ENCODE measurements at places on chromosomes 6 and 20.

GRCh38 chr6:45706319-45706718, 309.3 kb downstream of the CLIC5 start:
- peak; percentile 73 for DNase-seq

- DNase-seq, result no peak
These were observed 131.2 kb upstream of the CDYL start for GRCh38 chr6:4644996-4645395.

- DNase-seq, result peak; percentile 67
These were observed 501 bp downstream of the PLCG1 start for GRCh38 chr20:41137614-41138474.

- no peak for DNase-seq
These were observed 5.2 kb downstream of the C20orf204 start for GRCh38 chr20:64041040-64041780.

DNA sequence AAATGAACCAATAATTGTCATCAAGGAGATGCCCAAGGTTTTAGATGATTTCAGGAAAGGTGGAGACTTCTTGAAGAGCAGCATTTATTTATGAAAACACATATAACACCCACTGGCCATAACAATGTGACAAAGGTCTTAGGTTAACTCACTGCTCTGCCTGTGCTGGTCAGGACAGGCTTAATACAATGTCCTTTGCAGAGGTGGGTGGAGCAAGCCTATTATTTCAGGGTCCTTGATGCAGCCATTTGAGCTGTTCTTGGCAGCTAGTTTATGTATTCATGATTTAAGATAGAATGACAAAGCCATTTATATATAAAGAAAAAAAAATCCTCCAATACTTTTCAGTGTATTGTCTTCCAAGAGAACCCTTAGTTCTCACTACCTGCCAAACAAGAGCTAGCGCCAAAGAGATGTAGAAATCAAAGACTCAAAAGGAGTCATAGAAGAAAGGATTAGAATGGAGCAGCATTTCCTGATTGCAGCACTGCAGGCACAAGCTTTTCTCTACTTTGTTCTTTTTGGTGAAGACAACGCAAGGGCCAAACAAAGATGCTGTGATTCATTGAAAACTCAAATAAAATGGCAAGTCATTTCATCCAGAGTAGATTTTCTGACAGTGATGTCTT, 124.3 kb upstream of the TSHZ2 start:
- no peak for DNase-seq

- no peak for DNase-seq
These were observed 49.6 kb upstream of the DSN1 start for GRCh38 chr20:36823121-36823520.

- DNase-seq, result no peak
These were observed 37.0 kb downstream of the BFSP1 start for GRCh38 chr20:17494201-17494600.

DNA sequence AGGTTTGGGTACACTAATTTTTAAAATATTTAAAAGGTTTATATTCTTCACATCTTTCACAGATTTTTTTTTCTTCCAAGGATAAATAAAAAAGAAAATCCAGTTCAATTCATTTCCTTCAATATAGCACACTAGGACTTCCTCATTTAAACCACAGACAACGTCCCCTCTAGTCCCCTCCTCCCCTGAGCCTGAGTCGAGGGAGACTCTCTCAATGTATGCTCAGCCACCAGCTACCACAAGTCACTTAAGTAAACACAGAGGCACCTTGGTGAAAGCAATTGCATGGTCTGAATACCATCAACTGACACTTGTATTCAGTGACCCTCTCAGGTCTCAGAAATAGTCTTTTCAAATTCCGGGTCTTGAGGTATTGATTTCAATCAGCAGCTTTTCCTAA, 88.6 kb downstream of the SIM1 start:
- DNase-seq, result peak; percentile 20

DNA sequence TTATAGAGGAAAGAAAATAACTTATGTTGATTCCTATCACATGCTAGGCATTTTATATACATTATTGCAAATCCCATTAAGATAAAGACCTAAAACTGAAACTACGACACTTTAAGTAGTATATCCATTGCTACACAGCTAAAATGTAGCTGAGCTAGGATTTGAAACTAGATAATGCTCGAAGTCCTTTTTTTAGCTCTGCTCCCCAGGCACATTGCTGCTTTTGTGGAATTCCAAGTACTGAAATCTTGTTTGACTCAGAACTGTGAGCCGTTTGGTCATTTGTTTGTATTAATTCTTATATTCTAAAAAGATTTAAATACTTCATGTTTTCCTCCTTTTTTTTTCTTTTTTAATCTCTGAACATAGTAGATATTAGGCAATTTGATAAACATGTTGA, 644.8 kb downstream of the HACE1 start:
- DNase-seq, result no peak

- peak; percentile 82 for DNase-seq
These were observed 19.6 kb upstream of the IL17F start for GRCh38 chr6:52263709-52264540.

- no peak for DNase-seq
These were observed 16.0 kb downstream of the DLGAP4 start for GRCh38 chr20:36322131-36322530.

GRCh38 chr6:30877419-30878262, 6.7 kb upstream of the DDR1 start:
- DNase-seq, result peak; percentile 80

DNA sequence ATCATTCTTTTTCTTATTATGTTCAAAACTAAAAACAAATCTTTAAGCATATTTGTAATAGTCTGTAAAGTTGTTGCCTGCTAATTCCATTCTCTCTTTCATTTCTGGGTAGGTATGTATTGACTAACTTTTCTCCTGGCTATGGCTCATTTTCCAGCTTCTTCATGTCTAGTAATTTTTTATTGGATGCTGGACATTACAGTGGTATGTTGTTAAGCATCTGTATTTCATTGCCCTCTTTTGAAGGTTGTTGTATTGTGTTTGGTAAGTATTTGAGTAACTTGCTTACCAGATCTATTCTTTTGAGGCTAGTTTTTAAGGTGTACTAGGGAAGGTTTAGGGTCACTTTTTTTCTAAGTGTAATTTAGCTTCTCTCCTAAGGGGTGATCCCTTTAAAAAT, 230.9 kb downstream of the TTLL2 start:
- no peak for DNase-seq

DNA sequence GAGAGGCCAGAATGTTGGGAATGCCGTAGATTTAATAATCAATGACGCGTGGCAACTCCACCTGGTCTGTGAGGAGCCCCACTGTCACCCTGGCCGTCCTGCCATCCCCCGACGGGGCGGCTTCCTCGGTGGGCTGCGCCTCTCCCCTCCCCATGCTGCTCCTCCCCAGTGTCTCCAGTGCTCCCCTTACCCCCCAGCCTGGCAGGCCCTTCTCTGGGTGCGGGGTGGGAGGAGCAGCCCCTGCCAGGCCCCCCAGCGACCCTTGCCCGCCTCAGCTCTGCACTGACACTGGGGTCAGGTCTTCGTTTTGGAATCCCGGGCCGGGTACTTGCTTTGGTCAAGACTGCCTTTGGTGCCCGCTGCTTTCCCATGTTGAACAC, 82.3 kb upstream of the FRMD1 start:
- no peak for DNase-seq

GRCh38 chr6:33964387-33964786, 160.6 kb upstream of the MLN start:
- no peak for DNase-seq

DNA sequence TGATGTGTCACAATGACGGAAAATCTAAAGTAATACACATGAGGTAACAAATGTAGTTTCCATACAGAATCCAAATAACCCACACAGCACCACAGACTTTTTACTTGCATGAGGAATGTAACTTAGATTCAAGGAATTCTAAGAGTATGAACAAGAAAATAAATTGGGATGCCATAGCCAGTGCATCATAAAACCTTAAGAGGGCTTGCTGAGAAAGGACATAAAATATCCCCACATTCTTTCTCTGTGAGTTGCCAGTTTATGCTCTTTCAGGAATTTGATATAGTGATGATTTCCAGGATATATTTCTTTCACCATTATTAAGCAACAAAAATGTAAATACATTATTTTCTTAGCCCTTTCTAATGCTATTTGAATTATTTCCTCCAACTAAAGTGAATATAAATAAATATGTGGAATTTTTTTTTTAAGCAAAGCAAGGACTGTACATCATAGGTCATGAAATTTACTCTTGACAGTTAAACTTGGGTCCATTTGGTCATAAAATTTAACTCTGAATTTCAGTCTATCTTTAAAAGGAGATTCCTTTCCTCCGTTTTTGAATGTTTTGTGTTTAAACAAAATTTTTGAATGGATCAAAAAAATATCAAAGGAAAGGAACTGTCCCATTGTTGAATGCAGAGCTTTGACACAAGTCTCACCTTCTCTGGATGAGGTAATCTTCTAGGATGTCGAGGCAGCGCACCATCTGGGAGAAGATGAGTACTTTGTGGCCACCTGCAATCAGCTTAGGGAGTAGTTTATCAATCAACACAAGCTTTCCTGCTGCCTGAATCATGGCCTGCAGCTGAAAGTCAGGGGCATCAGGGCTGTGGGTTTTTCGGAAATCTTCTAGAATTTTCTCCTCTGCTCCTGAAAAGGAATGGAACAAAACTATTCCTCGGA, 116.3 kb upstream of the EMILIN3 start:
- no peak for DNase-seq

GRCh38 chr6:117272891-117273290, 7.5 kb downstream of the VGLL2 start:
- DNase-seq, result no peak

DNA sequence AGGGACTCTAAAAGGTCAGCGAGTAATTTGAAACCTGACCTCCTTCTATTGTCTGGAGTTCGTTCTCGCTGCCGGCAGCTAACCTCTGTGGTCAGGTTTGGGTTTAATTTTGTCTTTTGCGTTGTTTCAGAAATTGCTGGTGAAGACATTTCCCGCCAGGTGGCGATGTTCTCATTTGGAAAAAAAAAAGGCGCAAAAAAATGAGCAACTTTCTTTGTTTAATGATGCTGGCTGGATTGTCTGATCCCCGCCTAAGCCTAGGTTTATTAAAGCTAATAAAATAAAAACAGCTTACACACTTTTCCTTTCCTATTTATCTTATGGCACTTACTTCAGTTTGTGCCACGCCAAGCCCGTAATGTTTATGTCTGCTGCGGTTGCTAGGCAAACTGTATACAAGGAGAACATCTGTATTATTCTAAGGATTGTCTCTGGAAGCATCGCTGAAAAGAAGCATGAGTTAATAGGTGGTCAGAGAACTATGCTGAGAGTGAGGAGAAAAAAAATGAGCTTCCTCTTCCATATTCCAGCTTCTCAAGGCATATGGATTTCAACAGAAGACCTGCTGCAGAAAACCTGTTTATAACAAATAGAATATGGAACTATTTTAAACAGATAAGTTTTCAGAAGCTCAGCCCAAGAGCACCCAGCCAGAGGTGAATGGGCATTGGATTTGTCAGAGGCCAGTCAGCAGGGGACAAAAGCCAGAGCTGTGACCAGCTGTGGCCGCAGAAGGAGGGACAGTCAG, 205.7 kb downstream of the DOK5 start:
- DNase-seq, result peak; percentile 28

DNA sequence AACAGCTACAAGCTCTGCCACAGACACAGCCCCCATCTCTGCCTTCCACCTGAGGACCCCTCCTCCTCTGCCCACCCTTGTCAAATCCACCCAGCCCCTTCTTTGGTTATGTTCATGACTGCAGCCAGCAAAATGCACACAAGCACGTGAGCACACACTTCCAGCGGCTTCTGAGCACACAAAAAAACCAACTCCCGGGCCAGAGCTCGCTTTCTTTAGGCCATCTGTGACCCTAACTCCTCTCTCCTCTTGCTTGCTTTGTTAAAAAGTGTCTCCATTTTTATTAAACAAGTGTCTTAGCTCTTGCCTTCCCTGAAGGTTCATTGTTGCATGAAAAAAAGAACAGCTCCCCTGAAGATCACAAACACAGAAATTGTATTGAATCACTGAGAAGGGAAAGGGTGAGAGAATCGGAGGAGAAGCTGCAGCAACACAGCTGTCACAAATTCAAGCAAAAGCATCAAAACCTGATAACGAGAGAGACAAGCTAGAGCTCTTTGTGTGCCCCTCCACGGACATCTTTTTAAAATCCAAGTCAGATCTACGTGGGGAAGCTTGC, 142.1 kb downstream of the CD83 start:
- no peak for DNase-seq

DNA sequence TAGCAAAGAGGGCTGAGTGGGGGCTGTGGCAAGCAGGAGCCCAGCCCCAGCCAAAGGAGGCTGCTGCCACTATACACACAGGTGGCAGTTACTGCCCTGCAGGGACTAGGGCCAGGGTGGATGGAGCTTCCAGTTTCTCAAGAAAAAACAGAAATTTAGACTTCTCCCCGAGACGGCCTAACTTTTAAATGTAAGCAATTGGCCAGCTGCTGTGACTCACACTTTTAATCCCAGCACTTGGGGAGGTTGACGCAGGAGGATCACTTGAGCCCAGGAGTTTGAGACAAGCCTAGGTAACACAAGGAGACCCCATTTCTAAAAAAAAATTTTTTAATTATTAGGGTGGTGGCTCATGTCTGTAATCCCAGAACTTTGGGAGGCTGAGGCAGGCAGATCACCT, 98.2 kb upstream of the NFATC2 start:
- no peak for DNase-seq

DNA sequence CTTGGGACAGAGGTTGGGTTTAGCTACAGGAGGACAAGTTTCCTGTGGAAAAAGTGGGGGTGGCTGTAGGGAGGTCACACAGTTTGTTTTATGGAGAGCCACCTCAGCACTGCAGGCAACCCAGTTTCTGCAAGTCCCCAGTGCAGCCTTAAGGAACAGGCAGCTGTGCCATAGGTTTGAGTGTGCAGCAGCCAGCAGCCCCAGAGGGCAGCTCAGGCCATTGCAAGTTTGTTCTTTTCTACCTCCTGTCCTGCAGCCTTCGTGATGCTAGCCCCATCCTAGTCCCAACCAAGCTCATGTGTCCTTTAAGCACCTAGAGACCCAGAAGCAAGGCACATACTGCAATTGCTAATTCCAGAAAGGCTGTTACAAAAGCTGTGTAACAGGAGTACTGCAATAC, 58.8 kb downstream of the ZBTB9 start:
- DNase-seq, result no peak

GRCh38 chr6:132650429-132650828, 8.6 kb downstream of the TAAR1 start:
- DNase-seq, result no peak

GRCh38 chr6:53671111-53671510, 5.6 kb upstream of the KLHL31 start:
- no peak for DNase-seq

- DNase-seq, result no peak
These were observed 163.6 kb upstream of the CST7 start for GRCh38 chr20:24785141-24786110.

GRCh38 chr6:31525932-31526591, 2.7 kb upstream of the MCCD1 start:
- DNase-seq, result no peak

DNA sequence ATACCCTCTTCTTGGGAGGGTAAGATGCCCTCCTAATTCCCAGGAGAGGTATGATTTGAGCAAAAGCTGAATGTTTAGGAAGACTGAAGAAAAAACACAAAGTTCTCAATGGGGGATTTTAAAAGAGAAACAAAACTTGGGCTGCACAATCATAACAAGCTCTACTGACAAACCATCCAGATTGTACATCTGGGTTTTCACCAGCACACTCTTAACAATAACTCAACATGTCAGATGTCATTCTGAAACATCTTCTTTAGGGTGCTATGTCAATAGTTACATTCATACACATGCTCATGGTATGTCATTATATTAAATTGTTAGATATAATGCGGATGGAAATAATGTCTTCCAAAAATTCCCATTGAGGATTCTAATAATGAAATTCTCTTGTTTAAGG, 95.1 kb downstream of the ASCC3 start:
- DNase-seq, result no peak

GRCh38 chr20:55057779-55058415, 582.5 kb downstream of the DOK5 start:
- DNase-seq, result no peak
